ENCODE measurements at places on chromosomes 11 and 22.

DNA sequence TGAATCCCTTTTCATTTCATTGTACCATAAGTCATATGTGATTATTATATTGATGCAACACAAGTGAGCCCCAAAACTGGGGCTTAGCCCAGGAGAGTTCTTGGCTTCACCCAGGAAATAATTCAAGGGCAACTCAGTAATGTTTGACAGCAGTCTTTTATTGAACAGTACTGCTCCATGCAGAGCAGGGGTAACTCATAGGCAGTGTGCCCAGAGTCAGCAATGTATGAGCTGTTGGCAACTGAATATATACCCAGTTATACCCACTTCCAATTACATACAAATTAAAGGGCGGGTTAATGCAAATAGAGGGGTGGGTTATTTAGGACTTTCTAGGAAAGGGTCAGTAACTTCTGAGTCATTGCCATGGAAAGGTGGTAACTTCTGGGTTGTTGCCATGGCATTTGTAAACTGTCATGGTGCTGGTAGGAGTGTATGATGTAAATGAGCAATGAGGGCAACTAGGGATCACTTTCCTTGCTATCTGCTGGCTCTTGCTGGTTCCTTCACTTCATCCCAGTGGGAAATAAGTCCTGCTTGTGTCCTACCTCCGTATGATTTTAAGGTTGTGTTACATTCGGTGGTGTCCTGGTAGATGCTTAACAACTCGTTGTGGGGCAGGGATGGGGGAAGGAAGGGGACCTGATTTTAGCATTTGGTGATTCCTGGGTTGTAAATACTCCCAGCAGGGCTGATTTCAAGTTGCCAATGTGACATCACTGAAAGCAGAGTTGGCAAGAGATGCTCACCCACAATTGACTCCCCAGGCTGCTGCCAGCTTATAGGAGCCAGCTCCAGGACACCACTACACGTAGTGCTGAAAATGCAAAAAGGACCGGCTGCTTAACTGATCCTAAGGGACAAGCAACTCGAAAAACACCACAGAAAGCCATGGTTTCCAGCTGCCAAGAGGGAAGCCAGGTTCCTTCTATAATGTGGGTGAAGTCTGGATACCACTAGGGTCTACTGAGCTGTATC lies 70.1 kb downstream of the SYT9 start:
- DNase-seq, result no peak

DNA sequence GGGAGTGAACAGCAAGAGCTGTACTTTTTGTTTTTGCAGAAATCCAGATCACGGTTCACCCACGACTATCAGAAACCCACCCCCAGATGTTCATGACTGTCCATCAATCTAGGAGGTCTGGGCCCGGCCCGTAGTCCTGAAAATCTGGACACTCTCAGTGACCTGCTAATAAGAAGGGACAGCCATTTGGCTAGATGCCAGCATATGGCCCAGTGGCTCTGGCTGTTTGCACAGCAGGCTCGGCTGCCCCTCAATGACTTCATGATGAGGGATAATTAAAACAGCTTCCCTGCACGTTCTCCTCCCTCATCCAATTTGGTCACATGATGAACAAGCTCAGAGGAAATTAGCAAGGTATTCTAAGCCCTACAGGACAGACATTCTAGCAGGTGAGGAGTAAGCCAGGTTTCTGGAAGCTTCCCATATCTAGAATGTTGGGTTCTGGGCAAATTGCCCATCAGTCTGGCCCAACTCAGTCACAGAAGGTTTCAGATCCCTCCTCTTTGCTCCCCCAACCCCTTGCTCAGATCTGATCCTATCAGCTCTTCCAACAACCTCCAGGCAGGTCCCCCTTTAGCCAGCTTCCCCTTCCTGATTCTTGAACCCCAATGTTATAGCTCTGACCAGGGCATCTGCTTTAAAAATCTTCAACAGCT lies 397.3 kb downstream of the SHANK2 start:
- DNase-seq, result no peak

- no peak for DNase-seq
Measured at GRCh38 chr11:1234771-1235305, 12.0 kb downstream of the MUC5B start.

- DNase-seq, result no peak
Measured at GRCh38 chr11:4466871-4467442, 15.5 kb upstream of the OR52K1 start.

- no peak for DNase-seq
Measured at GRCh38 chr11:130980071-130980862, 64.0 kb upstream of the SNX19 start.

- peak; percentile 31 for DNase-seq
Measured at GRCh38 chr11:45110562-45110961, 35.9 kb upstream of the PRDM11 start.

- DNase-seq, result no peak
Measured at GRCh38 chr11:72784662-72785061, 9.2 kb downstream of the STARD10 start.

DNA sequence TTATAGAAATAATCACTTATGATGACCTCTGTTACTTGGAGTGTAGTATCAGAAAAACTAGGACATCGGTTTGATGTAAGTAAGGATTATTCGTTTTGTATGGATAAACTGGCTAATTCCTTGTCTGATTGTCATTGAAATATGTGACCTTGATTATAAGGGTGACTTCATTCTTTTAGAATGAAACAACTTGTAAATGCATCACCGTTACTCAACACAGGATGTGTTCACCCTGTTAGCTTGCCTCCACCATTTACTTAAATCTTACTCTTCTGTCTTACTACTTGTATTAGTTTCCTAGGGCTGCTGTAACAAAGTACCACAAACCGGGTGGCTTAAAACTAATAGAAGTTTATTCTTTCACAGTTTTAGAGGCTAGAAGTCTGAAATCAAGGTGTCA lies 7.9 kb downstream of the SFI1 start:
- no peak for DNase-seq

- no peak for DNase-seq
Measured at GRCh38 chr11:66072081-66072480, 2.0 kb downstream of the PACS1 start.

GRCh38 chr11:121372671-121373429 lies 79.3 kb upstream of the SORL1 start:
- DNase-seq, result no peak

DNA sequence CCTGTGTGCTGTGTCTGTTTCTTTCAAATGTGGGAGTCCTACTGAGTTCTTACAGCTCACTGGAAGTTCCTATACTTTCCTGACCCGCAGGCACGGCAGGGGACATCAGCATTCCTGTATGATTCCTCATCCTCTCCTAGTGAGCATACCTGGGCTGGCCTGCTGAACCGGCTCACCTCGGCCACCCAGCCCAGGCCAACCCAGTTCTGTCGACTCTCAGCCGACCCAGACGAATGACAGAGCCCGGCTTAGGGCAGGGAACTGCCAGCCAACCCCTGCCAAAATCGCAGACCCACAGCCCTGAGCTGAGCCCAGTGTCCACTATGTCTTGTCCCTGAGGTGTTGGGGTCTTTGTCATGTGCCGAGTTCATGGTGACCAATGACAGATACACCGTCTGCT lies 339.7 kb downstream of the BRD1 start:
- DNase-seq, result no peak

DNA sequence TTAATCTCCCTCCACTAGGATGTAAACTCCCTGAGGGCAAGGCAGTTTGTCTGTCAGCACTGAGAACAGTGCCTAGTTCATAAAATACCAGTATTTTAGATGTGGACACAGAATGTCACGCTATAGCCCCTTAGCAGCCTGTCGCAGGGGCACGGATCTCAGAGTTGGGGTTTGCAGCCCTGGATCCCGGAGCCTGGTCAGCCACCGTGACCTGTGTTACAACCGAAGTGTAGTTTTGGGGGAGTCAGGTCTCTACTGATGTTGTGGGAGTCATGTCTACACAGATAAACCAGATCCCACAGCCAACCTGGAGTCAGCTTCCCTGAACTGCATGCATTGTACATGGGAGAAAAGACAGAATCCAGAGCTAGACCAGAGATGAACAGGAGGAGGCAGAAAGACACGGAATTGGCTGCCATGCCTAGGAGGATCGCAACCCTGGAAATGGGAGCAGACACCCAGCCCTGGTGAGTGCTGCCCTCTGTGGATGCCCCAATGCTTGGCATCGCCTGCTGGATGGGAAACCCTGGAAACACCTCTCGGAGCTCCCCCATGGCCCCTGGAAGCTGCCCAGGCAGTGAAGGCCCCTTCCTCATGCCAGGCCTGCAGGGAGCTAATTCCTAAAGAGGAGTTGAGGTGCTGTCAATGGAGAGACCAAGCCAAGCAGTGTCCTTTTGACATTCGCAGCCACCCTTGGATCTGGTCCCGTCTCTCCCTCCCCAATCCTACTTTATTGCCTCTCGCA lies 851.3 kb downstream of the TBC1D22A start:
- no peak for DNase-seq

GRCh38 chr11:62665599-62666258 lies 617 bp downstream of the CSKMT start:
- DNase-seq, result no peak

GRCh38 chr22:48772286-48772907 lies 1055.3 kb downstream of the BRD1 start:
- no peak for DNase-seq

- DNase-seq, result peak; percentile 44
Measured at GRCh38 chr11:77407613-77408012, 66.3 kb downstream of the PAK1 start.

- no peak for DNase-seq
Measured at GRCh38 chr11:86941871-86942599, 13.2 kb downstream of the FZD4 start.

DNA sequence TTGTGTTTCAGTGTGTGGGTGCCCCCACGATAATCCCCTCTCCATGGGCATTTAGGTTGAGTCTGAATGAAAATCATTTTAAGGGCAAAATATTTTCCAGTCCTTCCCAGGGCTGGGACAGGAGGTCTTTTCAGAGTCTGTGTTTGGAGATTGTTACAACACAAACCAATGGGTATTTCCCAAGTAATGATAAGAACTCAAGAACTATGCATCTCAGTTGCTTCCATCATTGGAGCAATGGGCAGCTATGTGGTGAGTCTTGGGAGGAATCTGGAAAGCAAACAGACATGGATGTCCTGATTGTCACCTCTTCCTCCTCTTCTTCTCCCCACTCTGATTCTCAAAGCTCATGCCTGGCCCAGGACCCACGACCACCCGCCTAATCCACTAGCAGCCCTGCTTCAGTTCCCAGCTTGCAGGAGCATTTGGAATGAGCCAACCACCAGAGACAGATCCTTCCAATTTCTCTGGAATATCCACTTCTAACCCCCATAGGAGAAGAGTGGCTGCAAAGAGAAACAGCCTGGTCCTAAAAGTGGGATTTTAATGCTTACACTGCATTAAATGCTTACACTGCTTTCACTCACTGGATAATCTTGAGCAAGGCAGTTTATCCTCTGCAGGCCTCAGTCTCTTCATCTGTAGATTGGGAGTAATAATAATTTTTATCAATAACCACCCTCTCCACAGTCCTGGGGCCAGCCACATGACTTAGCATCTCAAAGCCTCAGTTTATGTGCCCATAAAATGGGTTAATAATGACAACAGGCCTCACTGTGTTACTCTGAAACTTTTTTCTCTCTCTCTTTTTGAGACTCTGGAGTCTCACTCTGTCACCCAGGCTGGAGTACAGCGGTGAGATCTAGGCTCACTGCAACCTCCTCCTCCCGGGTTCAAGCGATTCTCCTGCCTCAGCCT lies 404.3 kb downstream of the MN1 start:
- DNase-seq, result no peak

DNA sequence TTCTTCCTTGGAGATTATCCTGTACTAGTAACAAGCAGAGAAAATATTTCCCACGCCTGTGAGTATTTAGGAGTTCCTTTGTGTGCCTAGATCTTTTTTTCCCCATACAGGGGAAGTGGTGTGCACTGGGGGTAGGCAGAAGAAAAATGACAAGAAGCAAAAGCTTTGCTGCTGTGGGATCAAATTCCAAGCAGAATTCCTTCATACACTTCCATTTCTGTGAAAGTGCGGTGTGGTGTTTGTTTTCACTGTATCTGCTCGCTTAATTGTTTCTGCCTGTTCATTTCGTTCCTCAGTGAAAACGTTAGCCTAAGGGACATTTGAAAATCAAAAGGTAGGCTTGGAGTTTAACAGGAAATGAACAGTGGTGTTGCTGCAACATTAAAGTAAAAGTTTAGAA lies 47.9 kb downstream of the BLID start:
- DNase-seq, result peak; percentile 58

DNA sequence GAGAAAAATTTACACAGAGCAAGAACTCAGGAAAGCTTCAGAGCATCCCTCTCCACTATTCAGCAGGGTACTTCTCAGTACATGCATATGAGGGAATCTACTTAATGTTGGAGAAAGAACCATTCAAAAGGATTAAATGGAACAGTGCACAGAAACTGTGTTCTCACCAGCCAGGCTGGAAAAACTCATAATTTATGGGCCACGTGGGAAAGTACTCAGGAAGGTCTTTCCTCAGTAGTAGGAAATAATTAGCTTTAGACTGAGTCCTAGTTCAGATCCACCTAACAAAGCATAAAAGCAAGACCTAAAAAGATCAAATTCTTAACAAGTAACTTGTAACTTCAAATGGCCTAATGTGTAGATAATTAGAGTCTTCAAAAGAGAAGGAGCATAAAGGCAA lies 134.0 kb downstream of the FAM76B start:
- DNase-seq, result no peak

DNA sequence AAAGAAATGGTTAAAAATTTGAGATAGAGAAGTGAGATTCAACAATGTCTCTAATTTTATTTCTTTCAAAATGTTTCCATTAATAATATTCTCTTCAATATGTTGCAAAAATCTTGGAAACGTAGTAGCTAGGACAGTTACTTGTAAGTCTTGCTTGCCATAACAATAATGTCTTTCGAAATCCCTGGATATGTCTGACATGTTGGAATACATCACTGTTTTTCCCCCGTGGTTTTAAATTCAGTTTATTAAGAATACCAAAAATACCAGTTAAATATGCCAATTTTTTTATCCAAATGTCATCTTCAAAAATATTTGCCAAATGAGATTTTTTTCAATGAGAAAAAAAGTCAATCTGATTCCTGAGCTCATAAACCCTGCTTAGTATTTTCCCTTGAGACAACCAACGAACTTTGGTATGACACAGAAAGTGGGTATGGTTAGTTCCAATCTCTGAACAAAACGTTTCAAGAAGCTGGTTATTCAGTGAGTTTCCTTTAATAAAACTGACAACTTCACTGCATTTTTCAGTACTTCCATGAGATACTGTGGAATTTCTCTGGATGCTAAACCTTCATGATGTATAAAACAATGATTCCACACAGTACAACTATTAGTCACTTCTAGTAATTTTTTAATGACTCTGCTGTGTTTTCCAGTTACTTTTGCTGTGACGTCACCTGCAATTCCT lies 36.7 kb upstream of the AMPD3 start:
- DNase-seq, result no peak

Data from fibroblast of skin of left biceps (primary cell).